ENCODE measurements at places on chromosomes 4 and X.

DNA sequence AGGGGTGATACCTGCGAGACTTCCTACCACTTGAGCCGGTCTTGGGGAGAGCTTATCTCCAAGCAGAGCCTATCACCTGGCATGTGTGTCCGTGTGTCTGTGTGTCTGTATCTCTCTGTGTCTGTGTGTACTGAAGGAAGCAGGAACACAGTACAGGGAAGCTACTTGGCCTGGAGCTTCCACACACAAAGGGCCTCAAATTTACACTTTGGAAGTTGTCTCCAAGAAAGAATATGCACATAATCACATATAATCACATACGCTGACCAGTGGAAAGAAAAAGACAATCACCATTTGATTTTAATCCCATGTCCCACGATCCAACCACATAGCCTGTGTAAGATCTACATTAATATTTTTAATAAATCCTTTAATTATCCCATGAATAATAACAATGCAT lies 13.2 kb upstream of the NKX6-1 start:
- DNase-seq, result no peak

GRCh38 chr4:39025552-39026085 lies 6.6 kb downstream of the TMEM156 start:
- no peak for DNase-seq

- DNase-seq, result no peak
These were observed 52.6 kb downstream of the SHROOM3 start for GRCh38 chr4:76487621-76488020.

DNA sequence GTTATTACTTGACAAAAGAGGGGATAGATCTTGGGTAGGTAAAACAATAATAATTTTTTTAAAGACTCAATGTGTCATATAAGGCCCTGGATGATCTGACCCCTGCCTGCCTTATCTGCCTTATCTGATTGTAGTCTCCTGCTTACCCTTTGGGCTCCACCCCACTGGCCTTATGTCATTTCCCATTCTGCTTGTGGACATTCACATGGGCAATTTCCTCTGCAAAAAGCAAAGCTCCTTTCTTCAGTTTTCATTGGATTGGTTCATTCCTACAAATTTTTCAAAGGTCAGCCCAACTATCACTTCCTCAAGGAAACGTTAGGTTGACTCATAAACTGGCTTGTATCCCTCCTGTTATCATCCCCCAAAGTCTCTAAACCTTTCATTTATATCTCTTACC lies 15.7 kb upstream of the TET2 start:
- DNase-seq, result no peak

DNA sequence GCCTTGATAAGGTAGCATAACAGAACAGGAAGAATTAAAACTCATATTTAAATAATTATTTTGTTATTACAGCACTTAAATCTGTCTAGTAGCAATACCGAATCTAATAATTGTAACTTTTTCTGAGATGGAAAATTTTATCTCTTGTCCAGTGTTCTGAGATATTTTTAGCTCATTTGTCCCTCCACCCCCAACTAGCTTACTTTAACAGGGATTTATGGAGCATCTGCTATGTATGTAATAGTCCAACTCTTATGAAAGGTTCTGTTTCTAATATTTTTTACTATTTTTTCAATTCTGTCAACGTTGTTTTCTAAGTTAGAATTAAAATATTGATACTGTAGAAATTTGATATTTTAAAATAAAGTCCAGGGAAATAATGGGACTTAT lies 38.2 kb upstream of the NUDT6 start:
- DNase-seq, result no peak

DNA sequence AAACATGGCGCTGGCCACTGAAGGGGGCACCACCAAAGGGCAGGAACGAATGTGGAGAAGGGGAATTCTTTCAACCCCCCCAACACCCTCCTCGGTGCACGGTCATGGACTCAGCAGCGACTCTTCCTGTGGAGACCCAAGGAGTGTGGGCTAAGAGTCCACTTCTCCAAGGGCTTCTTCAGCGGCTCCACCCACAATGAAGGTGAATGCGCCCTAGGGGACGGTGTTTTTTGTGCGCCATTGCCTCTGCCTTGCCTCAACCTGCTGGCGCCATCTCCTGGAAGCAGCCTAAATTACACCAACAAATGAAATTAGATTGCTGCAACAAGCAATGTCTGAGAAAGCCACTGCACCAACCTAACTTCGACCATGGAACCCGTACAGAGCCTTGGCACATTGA lies 169.2 kb upstream of the MAGEB18 start:
- no peak for DNase-seq

DNA sequence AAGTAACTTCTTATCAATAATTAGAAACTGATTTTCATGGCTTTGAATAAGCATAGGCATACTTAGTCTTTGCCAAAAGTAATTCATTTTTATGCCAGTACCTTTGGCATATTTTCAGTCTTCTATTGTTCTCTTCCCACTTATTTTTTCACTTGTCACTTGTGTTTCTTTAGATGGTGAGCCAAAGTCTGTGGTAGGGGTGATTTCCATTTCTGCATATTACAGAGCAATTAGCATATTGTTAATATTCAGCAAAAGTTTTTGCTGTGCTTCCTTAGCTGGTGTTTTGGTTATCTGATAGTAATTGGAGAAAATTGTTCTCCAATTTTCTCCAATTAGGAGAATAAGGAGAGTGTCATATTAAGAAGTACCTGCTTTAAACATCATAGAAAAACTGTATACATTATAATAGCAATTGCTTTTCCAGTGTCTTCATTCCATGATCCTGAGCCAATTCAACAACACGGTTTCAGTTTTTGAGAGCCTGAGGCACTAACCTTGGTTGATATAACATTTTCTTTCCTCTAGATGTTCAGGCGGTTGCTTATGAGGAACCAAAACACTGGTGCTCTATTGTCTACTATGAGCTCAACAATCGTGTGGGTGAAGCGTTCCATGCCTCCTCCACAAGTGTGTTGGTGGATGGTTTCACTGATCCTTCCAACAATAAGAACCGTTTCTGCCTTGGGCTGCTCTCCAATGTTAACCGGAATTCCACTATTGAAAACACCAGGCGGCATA lies 64.7 kb downstream of the SMAD1 start:
- DNase-seq, result no peak

DNA sequence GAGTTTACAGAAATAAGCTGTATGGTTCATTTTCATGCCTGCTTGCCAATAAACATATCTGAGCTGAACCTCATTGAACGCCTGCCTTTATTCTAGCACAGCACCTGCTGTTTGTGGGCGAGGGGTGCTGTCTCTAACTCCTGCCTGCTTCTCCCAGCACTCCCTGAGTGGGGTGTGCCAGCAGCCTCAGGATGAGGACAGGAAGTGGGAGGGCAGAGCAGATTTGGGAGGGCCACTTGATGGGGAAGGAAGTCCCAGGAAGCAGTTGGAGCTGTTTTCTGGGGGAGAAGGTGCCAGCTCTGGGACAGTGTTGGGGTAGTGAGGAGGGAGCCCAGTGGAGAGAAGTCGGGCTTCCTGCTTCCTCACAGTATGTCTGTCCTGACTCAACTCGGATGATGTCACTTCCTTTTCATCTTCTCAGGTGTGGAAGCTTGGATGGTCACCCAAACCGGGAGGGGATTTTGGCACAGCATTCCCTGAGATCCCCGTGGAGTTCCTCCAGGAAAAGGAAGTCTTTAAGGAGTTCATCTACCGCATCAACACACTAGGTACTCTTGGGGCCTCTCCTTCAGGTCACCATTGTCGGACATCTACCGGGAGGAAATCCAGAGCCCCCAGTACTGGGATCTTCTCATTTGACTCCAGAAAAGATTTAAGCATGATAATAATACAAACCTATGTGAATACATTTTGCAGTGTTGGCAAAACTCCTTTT lies 29.0 kb upstream of the MSANTD1 start:
- DNase-seq, result no peak

DNA sequence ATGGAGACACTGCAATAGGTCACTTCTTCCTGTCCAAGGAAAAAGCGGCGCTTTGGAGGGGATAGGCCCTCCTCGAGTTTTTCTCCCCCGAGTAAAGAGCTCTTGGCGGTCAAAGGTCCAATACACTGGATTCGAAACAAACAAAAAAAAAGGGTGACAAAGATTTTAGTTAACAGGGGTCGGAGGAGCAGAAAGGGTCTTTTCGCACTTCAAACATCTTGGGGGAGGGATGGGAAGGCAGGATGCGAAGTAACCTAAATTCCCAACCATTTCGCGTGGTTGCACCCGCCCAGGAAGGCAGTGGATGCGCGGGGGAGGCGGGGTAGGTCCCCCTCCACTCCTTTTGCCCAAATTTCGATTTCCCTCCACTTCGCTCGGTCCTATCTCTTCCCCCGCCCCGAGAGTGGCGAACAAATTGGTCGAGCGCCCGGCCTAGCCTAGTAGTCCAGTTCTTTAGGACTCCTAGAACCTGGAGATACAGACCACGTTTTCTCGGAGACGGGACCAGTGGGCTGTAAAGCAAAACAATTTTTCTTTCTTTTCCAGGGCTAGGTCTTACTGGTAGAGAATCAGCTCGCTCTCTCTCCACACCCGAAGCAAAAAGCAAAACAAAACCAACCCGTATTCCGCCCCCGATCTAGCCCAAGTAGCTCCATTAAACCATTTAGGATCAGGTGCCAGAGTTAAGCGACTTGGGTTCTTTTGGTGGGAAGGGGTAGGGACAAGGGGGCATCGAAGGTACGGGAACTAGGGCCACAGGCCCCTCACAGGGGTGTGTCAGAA lies 2.0 kb upstream of the STAG2 start:
- peak; percentile 81 for DNase-seq

DNA sequence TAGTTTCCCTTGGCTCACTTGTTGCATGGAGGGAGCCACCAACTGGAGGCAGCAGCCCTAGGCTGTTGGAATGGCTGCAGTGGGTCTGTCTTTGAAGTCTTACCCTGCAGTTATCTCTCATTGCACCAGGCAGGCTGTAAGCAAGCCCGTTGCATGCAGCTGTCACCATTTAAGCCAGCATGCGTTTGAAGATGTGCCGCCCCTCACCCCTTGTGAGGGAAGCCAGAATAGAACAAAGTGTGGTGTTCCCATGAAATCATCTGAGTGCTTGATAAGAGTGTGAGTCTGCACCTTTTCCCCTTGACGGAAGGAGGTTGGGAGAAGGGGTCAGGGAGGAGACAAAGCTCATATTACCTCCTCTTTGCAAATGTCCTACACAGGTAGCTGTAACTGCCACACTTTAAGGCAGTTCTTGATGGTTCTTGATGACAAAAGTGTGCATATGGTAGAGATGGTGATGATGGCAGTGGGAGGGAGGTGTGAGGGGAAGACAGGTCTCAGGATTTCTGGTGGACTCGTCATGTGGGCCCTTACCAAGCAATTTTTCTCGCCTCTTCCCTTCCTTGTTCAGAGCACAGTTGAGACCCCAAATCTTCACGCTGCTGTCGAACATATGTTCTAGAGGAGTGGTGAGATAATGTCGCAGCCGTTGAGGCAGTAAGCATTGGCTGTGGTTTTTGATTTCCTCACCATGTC lies 191.4 kb upstream of the LEF1 start:
- DNase-seq, result no peak

GRCh38 chr4:112312610-112313239 lies 15.6 kb downstream of the ALPK1 start:
- DNase-seq, result no peak

- no peak for DNase-seq
These were observed 19.0 kb upstream of the PAGE4 start for GRCh38 chrX:49809891-49810632.

GRCh38 chr4:8293131-8293975 lies 23.8 kb downstream of the HTRA3 start:
- peak; percentile 47 for DNase-seq

GRCh38 chr4:123443401-123444289 lies 47.0 kb downstream of the SPRY1 start:
- DNase-seq, result no peak

- DNase-seq, result no peak
These were observed 62.9 kb downstream of the MID1IP1 start for GRCh38 chrX:38864165-38864564.

DNA sequence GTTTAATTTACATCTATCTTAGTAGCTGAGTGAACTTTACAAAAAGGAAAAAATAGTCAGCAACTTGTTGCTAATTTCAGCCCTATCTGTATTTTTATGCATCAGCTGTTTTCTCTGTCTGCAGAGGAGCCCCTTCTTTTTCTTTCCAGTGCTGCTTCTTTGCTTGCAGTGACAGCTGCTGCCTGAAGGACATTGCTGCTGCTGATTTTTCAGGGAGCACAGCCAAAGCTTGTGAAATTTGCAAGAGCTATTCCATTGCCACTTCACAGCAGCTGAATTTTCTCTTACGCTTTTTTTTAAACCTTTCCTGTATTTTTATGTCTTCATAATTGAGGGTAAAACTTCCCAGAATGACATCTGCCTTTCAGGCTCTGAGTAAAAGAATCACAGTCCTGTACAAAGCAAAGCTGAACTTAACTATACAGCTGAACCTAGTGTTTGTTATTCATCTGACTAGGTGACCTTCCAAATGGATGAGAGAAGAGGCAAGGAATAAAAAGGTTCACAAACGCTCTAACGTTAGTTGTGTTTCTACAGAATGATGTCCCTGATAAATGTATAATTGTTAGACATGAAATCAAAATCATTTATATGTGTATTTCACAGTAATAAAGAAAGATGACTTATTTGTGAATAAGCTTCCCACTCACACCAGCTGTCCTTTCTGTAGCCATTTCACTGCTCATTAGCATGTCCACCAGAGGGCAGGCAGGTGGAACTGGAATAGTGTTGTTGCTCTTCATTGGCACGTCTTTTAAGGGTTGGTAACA lies 541.4 kb downstream of the ADGRL3 start:
- no peak for DNase-seq

DNA sequence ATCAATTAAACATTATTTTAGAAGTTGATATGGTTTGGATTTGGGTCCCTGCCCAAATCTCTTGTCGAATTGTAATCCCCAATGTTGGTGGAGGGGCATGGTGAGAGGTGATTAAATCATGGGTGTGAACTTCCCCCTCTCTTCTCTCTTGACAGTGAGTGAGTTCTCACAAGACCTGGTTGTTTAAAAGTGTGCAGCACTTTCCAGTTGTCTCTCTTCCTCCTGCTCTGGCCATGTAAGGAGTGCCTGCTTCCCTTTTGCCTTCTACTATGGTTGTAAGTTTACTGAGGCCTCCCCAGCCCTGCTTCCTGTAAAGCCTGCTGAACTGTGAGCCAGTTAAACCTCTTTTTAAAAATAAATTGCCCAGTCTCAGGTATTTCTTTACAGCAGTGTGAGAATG lies 141.4 kb downstream of the GALNTL6 start:
- no peak for DNase-seq

DNA sequence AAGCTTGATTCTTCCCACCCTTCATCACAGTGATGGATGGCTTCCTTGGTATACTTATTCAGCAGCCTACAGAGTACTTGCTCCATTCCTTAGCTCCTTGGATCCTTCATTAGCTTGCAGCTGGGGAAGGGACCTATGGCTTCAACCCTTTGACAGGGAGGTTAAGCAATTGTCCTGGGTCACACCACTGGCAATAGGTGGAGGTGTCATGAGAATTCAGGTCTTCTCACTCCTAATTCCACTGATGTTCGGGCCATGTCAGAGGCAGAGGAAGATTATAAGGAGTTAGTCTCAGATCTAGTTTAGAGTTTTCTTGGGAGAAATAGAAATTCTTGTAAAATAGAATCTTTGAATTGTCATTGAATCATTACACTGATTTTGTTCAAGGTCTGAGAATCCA lies 24.5 kb downstream of the EREG start:
- DNase-seq, result no peak

- DNase-seq, result no peak
These were observed 28.6 kb downstream of the MND1 start for GRCh38 chr4:153372967-153373562.

- DNase-seq, result no peak
These were observed 37.1 kb downstream of the ATOH1 start for GRCh38 chr4:93865650-93866049.

Measured in sciatic nerve (tissue), 2 donors.